ENCODE measurements at places on chromosomes 7 and 10.

- DNase-seq: no peak
These were observed at the start of gene SYNPO2L for GRCh38 chr10:73655990-73656298. SYNPO2L (minus strand) TSS chr10:73656029; CDS start chr10:73655922, 107 bp downstream.

GRCh38 chr10:58590924-58591323 lies 78.3 kb downstream of the BICC1 start:
- DNase-seq: no peak

- no peak for DNase-seq
These were observed 112.3 kb upstream of the EFCAB10 start for GRCh38 chr7:105693576-105693975.

- DNase-seq: no peak
These were observed 819.2 kb downstream of the CCSER2 start for GRCh38 chr10:85147346-85148250.

- DNase-seq: no peak
These were observed 147.3 kb downstream of the MGMT start for GRCh38 chr10:129614341-129614740.

GRCh38 chr7:22278660-22279059 lies 78.3 kb downstream of the RAPGEF5 start:
- no peak for DNase-seq

DNA sequence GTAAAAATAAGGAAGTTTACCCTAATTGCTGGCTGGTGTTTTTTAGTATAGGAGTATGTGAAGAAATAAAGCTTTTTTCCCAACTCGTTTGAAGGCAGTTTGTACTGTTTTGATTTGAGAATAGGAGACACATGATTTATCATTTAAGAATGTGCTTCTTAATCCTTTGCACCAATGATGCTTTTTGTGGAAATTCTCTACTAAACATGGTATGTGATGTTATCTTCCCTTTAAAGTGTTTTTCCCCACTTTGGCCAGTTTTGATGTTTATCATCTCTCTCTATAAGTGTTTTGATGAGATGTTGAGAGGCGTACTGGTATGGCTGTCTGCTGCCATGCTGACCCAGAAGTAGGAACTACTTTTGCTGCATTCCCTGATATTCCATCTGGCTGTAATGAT lies 85.1 kb downstream of the SUGCT start:
- DNase-seq: no peak

- DNase-seq: no peak
These were observed 180.2 kb downstream of the CELF2 start for GRCh38 chr10:11197878-11198277.

DNA sequence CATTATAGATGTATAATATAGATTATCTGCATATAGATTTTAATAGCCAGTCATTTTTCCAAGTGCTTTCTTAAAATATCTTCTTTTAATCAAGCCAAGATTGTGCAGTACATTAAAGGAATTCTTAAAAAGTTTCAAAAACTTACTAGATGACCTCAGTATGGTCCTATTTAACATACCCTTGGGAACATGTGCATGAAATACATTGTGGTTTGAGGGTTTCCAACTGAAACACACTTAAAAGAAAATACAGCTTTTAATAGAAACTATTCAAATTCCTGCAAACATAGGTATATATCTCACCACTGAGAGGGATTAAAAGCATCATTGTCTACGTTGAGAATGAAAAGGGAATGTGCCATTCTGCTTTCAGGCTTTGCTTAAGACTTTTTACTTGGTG lies 364.9 kb downstream of the SUGCT start:
- no peak for DNase-seq

DNA sequence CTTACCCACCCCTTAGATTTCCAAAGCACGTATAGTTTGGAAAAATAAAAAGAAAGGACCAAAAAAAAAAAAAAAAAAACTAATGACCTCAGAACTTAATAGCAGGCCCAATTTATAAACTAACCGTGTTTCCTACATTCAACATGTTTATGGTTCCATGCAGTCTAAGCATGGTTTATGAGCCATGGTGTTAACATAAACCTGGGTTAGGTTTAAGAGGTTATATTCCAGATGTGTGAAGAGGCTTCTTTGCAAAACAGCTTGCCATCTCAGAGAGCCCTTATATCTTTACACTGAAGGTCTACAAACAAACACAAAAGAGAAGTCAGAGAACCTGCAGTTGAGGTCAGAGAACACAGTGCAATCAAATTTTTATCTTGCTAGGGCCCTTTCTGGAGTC lies 15.8 kb downstream of the TMEM254 start:
- no peak for DNase-seq

- no peak for DNase-seq
These were observed 63.5 kb downstream of the PAX2 start for GRCh38 chr10:100808876-100809275.

- no peak for DNase-seq
These were observed 62.9 kb downstream of the PRKAG2 start for GRCh38 chr7:151813997-151814396.

GRCh38 chr10:60236869-60237524 lies 152.7 kb downstream of the ANK3 start:
- no peak for DNase-seq

Measured in WTC11 (cell line).